MCF 10A (cell line): ENCODE measurements at places on chromosomes 5 and 9. TPM values are rescaled to one million over a fixed set of nuclear protein-coding genes. Genes with fewer than 3 reads are reported as not detected.

Gene MRPS2
- 35.4 and 45.8 TPM in 2 replicates for total RNA-seq

Gene PTPRD
- 0.98 TPM in 1 of 2 replicates, not detected in the other for total RNA-seq

Gene POU5F2
- 0.72 and 0.76 TPM in 2 replicates for total RNA-seq

GRCh38 chr5:66680221-66680620 is 84.0 kb downstream of the MAST4 start:
- DNase-seq = no peak

DNA sequence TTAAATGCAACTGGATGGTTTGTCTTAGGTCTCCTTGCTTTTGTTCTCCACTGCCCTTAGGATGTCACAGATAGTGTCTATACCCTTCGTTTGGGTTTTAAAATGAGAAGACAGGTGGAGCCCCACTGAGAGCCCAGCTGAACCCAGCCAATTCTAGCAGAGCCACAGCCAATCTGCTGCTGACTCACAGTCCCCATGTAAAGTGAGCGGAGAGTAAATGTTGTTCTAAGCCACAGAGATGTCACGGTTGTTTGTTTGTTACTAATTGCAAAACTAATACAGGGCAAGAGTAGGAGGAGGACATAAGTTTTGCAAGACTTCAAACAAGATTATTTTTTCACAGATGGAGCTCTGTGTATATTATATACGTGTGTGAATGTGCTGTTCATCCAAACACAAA is 50.5 kb upstream of the AGXT2 start:
- peak; percentile 36 for DNase-seq

DNA sequence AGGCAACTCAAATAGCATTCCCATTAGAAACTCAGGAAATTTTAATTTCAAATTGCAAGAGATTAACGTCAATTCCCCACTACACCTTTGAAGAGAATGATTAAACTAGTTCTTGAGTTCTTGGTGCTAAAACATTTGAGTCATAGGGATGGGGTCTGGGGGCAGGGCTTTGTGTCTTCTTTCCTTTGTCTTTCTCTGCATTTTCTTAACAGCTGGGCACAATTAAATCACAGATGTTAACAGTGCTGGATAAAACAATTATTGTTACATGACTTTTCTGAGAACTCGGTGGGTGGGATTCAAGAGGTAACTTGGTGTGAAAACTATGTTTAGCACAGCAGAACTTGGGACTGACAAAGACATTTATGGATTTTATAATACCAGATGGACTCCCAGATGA is 351.9 kb upstream of the TNC start:
- no peak for DNase-seq

DNA sequence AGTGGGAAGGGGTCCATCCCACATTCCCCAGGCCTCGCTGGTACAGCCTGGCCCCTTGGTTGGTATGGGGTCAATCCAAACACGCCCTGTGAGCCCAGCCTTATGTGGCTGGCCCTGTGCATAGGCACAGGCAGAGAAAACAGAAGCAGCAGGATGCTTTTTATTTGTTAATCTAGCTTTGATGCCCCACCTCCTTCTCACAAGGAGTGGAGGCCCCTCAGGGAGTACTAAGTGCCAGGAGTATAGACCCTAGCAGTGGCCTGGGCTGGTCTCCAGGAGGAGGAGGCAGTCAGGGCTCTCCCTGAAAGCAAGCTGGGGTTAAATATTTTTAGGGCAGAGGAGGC is 14.6 kb upstream of the TCF7 start:
- no peak for DNase-seq

- peak; percentile 84 for DNase-seq
Observed at GRCh38 chr9:81529556-81530193, 159.7 kb downstream of the TLE1 start.

- DNase-seq = no peak
Observed at GRCh38 chr9:84834426-84834825, 164.9 kb downstream of the NTRK2 start.

DNA sequence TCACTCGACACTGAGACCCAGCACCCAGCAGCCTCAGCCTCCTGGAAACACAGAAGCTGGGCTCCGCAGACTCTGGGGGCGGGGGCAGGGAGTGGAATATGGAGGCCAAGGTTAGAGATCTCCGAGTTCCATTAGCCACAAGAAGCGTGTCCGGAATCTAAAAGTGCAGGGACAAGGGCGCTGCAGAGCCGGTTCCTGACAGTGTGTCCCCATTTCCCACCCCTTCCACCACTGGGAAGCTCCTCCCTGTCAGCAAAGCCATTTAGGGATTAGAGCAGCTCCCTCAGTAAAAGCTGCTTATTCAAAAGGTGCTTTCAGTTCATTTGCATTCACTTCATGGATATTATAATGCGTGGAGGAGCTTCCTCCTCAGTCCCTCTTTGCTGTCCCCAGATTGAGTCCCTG is 74.1 kb upstream of the HSPA9 start:
- DNase-seq = no peak

- no peak for DNase-seq
Observed at GRCh38 chr5:147073098-147073497, 161.7 kb upstream of the STK32A start.

GRCh38 chr5:107154593-107154992 is 516.1 kb downstream of the EFNA5 start:
- no peak for DNase-seq

- peak; percentile 67 for DNase-seq
Observed at GRCh38 chr9:91474656-91475055, 51.0 kb upstream of the NFIL3 start.

- DNase-seq = no peak
Observed at GRCh38 chr5:113213551-113214425, 221.0 kb downstream of the TSSK1B start.

DNA sequence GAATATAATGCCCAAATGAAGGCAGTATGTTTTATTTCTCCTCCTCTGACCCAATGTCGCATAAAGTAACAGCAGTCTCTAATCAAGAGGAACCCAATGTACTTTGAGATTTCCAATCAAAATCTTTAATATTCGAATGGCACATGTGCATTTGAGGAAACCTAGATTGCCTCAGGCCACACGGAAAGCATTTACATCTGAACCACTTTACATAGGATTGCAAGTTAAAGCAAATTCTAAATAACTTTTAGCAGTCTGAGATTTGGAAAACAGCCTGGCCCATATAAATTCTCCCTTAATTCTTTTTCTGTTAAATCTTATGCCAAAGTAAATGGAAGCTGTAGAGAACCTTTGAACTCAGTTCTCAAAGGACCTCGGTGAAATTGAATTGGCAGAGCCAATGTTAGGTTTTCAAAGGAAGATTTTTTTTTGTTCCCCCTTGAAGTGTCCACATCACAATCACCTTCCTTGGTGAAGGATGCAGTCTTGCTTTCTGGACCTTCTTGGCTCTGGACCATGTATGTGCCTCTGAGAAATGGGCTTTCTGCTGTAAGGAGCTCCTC is 57.3 kb downstream of the SNCAIP start:
- DNase-seq = no peak
